ENCODE measurements at places on chromosomes 11 and 22. TPM values are rescaled to one million over a fixed set of nuclear protein-coding genes. Genes with fewer than 3 reads are reported as not detected.

CADM1 gene
- 15.6 TPM for total RNA-seq

GPHA2 gene
- not detected for total RNA-seq

FJX1 gene
- 1.9 TPM for total RNA-seq

TRIM51 gene
- total RNA-seq = not detected

RFPL3 gene
- total RNA-seq = not detected

PLAAT5 gene
- 3.9 TPM for total RNA-seq

TCN2 gene
- total RNA-seq = 45.7 TPM

CCDC73 gene
- total RNA-seq = not detected

PRG3 gene
- total RNA-seq = not detected

OR2AG1 gene
- not detected for total RNA-seq

PRMT3 gene
- total RNA-seq = 18.4 TPM

OR8A1 gene
- total RNA-seq = not detected

MIAT gene
- total RNA-seq = 1.7 TPM

OR6A2 gene
- total RNA-seq = not detected

Measured in sigmoid colon (tissue), 7 donors.